ENCODE measurements at places on chromosomes 4 and X. TPM values are rescaled to one million over a fixed set of nuclear protein-coding genes. Genes with fewer than 3 reads are reported as not detected.

CT45A10 gene
- not detected for total RNA-seq

UGT2B28 gene
- not detected for total RNA-seq

RP2 gene
- 33.0 TPM for total RNA-seq

TMSB15C gene
- 7.3 TPM for total RNA-seq

FGFR3 gene
- total RNA-seq, result 0.29 TPM

RBM46 gene
- total RNA-seq, result not detected

TRAM1L1 gene
- 0.57 TPM for total RNA-seq

ARHGAP6 gene
- total RNA-seq, result 1.1 TPM

GPAT3 gene
- 24.8 TPM for total RNA-seq

STPG2 gene
- total RNA-seq, result 0.13 TPM

AMTN gene
- total RNA-seq, result not detected

VCX2 gene
- not detected for total RNA-seq

UGT2A2 gene
- 0.22 TPM for total RNA-seq

GRIA3 gene
- total RNA-seq, result 0.07 TPM

GPR50 gene
- not detected for total RNA-seq

TIGD4 gene
- 0.29 TPM for total RNA-seq

NAP1L3 gene
- total RNA-seq, result 1.2 TPM

ERCC6L gene
- total RNA-seq, result 16.9 TPM

CTSO gene
- total RNA-seq, result 6.9 TPM

RBM47 gene
- total RNA-seq, result 0.22 TPM

IL2 gene
- total RNA-seq, result not detected

ASB12 gene
- 0.14 TPM for total RNA-seq

TAPT1 gene
- total RNA-seq, result 18.6 TPM

KIT gene
- total RNA-seq, result 12.8 TPM

PSAPL1 gene
- not detected for total RNA-seq

C1QTNF7 gene
- total RNA-seq, result not detected

CLCN4 gene
- total RNA-seq, result 13.0 TPM

TENM3 gene
- 25.7 TPM for total RNA-seq

FUNDC1 gene
- 17.2 TPM for total RNA-seq

PAGE2 gene
- total RNA-seq, result not detected

G6PD gene
- 92.0 TPM for total RNA-seq

CT83 gene
- not detected for total RNA-seq

MAGEA10 gene
- total RNA-seq, result not detected

PABPC5 gene
- total RNA-seq, result 2.3 TPM

ALPK1 gene
- total RNA-seq, result 16.2 TPM

TRIM60 gene
- total RNA-seq, result not detected

RASSF6 gene
- total RNA-seq, result under 0.01 TPM

CSN1S1 gene
- total RNA-seq, result not detected

SHISA3 gene
- total RNA-seq, result 24.2 TPM

SSX1 gene
- total RNA-seq, result not detected

SPINK2 gene
- not detected for total RNA-seq

TBX22 gene
- total RNA-seq, result not detected

LUZP4 gene
- not detected for total RNA-seq

DGKK gene
- total RNA-seq, result not detected

FAM9B gene
- total RNA-seq, result not detected

NXF2 gene
- total RNA-seq, result not detected

CXCL1 gene
- total RNA-seq, result 64.6 TPM

CT47B1 gene
- not detected for total RNA-seq

CD38 gene
- under 0.01 TPM for total RNA-seq

JCHAIN gene
- total RNA-seq, result not detected

EDA gene
- 2.8 TPM for total RNA-seq

MAGEA11 gene
- total RNA-seq, result not detected

HSFX4 gene
- total RNA-seq, result not detected

SMIM43 gene
- not detected for total RNA-seq

HEPH gene
- 1.8 TPM for total RNA-seq

TMPRSS11D gene
- total RNA-seq, result not detected
